ENCODE measurements at places on chromosomes 5 and 9.

DNA sequence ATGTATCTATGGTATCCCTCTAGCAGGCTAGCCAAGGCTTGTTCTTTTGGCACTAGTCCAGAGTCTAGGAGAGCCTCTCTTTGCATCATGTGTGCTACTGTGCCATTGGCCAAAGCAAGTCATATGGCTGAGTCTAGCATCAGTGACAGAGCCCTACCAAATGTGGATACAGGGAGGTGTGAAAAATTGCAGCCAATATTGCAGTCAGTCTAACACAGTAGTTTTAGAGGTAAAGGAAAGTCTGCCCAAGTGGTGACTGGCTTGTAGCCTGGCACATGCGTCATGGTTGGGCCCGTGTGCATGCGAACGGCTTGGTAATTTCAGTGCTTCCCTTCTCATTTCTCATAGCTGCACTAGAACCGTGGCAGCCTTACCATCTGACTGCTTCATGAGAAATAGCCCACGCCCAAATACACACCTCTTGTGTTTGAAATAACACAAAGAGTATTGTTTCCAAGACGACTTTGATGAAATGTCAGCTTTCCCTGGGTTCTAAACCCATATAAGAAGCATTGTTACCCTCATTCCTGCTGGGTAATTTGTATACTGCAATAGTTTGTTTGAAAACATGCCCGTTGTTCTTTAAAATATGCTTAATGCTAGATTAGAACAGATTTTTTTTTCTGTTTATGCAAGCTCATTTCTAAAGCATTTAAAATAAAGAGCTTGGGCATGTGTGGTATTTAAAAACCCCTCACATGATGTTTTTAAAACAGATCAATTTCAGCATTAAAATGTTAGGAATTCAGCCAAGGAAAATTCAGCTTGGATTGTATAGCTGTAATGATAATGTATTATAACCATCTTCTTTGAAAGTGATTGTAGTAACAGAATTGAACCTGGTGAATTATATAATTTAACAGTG, 113.2 kb downstream of the TLE4 start:
- DNase-seq = no peak

GRCh38 chr9:101467690-101468089, 32.1 kb upstream of the ALDOB start:
- no peak for DNase-seq

- no peak for DNase-seq
Observed at GRCh38 chr9:127237801-127238200, 26.8 kb upstream of the GARNL3 start.

- no peak for DNase-seq
Observed at GRCh38 chr5:84741056-84741455, 356.4 kb upstream of the EDIL3 start.

GRCh38 chr9:137544176-137544760, 5.9 kb downstream of the PNPLA7 start:
- DNase-seq = no peak

DNA sequence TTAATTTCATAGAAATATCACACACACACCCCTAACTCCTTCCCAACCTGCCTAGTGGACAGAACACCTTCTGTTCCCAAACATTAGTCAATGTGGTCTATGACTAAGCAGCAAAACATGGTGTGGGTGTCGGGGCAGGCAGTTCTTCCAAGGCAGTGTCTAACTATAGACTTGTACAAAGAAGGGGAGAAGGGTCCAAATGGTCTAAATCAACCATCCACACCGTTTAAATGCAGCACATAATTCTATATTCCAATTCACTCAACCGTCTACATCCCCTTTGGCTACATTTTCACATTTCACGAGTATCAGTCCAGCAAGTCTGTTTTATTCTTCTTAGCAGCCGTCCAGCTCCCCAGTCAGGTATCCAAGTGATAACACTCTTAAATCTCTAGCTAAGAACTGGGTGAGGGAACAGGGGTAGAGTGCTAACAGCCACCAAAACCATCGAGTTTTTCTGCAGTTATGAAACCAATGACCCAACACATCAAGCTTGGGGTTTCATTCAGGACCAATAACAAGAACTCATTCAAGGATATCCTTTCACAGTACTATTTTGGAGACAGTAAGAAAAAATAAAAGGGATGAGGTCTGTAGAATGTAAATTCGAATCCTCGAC, 3.3 kb downstream of the ZNF608 start:
- no peak for DNase-seq

DNA sequence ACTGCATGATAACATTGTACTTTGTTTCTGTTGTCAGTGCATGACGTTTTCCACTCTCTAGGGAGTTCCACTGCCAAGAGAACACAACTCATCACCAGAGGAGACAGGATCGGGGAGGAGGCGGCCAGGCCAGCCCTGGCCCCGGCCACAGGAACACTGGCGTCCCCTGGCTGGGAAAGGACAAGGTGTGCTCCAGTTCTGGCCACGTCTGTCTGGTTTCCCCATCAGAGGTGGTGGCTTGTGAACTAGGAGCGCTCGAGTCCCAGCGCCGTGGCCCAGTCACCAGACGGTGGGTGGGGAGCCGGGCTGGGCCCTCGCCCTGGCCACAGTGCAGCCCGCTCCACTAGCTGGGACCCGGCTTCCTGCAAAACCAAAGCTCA, 211.9 kb upstream of the IRX4 start:
- DNase-seq = no peak

- no peak for DNase-seq
Observed at GRCh38 chr5:87560528-87560927, 147.8 kb upstream of the CCNH start.

GRCh38 chr9:135358552-135358940, 121.0 kb upstream of the PPP1R26 start:
- DNase-seq = no peak

- DNase-seq = peak; percentile 75
Observed at GRCh38 chr5:32076699-32077695, 97.1 kb downstream of the GOLPH3 start.

DNA sequence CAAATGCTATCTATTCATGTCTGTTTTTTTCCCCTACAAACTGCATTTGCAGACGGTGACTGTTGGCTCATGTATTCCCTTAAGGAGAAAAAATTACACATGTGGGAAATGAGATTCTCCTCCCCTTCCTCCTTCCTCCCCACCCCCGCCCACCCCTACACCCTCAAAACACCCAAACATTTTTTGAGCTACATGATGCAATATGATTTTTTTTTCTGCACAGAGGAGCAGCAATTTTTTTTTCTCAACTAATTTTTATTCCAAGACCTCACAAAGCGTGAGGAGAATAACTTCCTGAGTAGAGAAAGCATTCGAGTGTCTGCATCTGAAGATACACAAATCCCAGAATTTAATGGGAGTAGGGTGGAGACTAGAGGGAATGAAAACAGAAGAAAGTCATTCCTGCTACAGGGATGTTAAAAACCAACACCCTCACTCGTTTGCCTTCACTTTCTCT, 118.1 kb downstream of the PRDM6 start:
- no peak for DNase-seq

DNA sequence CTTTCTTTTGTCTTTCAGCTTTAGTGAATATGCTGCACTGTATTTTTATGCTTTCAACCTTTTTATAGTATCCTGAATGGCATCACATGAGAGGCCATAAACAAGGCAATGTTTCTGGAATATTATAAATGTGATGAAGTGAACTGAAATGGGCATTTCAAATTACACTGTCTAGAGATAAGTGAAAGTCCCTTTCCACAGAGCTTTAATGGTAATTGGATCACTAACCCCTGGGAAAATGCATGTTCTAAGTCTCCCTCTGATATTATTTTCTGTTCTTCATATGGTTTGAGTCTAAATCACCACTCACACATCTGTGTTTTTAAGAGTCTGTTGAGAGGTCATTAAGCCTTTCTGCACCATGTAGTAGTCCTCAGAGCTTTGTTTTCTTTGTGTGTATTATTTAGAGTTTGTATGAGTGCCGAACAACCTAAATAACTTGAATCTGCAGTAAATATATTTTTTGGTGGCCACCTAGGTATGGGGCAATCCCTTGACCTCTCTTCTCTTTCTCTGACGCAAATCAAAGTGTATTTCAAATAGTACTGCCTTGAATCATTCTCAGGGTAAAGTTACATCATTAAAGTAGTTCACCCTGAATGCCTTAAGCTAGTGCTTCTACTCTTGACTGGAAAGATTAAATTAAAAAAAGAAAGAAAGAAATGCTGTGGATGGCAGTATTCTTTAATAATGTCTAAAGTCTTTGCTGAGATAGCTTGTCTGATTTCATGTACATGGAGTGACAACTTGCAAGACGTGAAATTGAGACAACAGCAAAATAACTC, 1931.0 kb upstream of the CDH6 start:
- no peak for DNase-seq

DNA sequence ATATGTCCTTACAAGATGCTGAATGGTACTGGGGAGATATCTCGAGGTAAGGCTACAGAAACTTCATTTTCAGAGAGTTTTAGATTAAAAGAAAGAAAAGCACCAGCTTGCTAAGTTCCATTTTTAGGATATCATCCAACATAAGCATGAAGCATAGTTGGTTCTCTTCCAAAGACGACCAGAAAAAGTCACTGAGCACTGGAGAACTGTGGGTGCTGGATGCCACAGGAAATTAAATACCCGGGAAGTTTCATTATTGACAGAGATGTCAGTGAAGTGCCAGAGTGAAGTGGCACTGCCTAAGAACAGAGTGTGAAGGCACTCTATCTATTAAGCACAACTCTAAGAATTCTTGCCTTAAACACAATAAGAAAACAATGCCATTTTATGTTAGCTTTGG, 76.8 kb downstream of the PIK3R1 start:
- no peak for DNase-seq

DNA sequence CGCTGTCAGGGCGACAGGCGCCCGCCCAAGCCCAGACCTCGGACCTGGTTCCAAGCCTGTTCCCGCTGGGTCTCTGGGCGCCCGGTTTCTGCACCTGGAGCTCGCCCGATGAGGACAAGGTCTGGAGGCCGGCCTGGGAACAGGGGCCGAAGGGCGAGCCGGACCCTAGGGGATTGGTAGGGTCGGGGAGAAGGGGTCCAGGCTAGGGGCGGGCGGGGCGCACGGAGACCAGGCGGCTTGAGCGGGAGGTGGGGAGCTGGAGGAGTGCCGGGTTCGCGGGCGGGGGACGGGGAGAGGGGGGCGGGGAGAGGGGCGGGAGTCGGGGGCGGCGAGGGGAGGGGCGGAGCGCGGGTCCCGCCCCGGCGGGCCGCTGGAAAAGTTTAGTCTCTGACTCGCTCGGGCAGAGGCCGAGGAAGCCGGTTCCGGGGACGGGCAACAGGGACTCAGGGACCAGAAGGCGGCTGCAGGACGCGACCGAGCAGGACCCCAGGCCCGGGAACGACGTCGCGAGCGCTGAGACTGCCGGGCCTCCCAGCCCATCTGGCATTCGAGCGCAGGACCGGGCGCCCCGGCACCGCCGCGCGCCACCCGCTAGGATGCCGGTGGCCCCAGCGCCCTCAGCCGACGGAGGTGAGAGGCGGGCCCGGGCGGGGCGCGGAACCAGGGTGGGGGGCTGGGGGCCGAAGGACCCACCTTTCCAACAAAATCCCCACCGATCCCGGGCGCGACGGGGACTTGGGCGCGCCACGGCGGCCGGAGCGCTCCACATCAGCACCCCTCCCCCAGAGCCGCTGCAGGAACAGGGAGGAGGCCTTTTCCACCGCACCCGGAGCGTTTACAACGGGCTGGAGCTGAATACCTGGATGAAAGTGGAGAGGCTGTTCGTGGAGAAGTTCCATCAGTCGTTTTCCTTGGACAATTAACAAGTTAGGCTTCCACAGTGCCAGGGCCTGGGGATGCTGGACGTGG, at the start of gene S1PR3:
S1PR3 (plus strand) TSS at position 403 of the 969 bp plus-strand sequence. CDS start 9,733 bp downstream, outside the sequence.
- peak; percentile 49 for DNase-seq

GRCh38 chr5:68680366-68680765, 413.4 kb upstream of the SLC30A5 start:
- DNase-seq = no peak

DNA sequence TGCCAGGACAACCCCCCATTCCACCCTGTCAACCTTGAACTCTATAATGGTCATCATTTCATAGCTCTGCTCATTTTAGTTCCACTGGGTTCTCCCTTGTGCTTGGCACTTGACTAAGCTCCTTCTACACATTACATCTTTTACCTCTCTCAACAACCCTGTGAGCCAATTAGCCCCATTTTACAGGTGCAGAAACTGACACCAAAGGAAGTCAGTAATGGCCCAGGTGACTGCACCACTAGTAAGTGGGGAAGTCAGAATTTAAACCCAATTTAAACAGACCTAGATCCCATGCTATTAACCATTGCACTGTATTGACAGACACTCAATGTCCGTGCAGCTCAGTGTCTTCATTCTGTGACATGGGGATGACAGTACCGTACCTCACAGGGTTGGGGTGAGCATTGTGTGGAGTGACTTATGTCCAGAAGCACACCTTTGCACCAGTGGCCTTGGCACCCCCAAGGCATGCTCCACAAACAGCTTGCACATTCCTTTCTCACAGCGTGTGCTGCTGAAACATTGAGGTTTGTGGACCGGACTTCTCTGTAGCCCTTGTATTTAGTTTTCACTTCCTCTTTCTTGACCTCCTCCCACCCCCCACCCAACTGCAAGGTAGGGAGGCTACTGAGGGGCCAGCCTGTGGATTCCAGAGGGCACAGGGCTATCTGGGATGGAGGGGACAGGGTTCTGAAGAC, 23.1 kb downstream of the IRF1 start:
- DNase-seq = no peak

- no peak for DNase-seq
Observed at GRCh38 chr5:16625096-16625495, 8.3 kb upstream of the RETREG1 start.

- DNase-seq = no peak
Observed at GRCh38 chr9:117434566-117434965, 19.7 kb upstream of the ASTN2 start.

- no peak for DNase-seq
Observed at GRCh38 chr5:54087436-54087835, 222.9 kb downstream of the ARL15 start.

GRCh38 chr5:83498585-83498984, 27.0 kb downstream of the VCAN start:
- DNase-seq = no peak
